Stimulated activated CD8-positive, alpha-beta memory T cell treated with anti-CD3 and anti-CD28 coated beads, Interleukin-12 subunit alpha, Interleukin-12 subunit beta, amount 100 ng/mL, for 1 hour (primary cell): ENCODE measurements at places on chromosomes 7 and 10.

GRCh38 chr10:69363666-69364065 is 53.1 kb downstream of the TACR2 start:
- DNase-seq: no peak

- DNase-seq: no peak
These were observed 6.6 kb upstream of the AGFG2 start for GRCh38 chr7:100532165-100533022.

DNA sequence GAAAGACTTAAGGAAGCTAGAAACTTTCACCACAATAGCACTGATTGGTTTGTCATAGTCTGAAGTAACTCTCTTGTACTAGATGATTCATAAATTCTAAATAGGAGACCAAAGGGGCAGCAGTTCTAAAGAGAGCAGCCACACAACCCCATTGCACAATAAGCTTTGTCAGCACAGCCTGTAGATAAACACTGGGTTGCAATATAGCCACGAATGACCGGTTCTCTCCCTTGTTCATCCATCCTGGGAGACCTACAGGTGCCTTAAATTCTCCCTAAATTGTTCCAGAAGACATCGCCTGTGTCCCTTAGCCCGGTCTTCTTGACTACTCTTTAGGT is 167.0 kb downstream of the SNX13 start:
- no peak for DNase-seq

DNA sequence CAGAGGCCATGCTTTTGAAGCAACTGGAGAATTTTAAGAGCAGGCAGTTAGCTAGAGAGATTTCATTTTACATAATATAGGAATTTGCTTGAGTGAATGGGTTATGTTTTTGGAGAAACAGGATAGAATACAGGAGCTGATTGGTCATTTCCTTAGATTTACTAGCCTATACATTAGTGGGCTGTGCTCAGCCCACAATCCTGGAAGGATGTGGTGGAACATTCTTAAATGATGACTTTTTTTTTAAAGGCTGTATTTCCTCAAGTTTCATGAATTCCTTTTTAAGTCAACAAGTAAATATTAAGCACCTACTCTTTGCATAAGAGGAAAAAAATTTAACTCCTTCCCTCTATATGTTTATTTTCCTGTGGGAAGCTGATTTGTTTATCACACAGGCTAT is 314.4 kb upstream of the BMPER start:
- no peak for DNase-seq

DNA sequence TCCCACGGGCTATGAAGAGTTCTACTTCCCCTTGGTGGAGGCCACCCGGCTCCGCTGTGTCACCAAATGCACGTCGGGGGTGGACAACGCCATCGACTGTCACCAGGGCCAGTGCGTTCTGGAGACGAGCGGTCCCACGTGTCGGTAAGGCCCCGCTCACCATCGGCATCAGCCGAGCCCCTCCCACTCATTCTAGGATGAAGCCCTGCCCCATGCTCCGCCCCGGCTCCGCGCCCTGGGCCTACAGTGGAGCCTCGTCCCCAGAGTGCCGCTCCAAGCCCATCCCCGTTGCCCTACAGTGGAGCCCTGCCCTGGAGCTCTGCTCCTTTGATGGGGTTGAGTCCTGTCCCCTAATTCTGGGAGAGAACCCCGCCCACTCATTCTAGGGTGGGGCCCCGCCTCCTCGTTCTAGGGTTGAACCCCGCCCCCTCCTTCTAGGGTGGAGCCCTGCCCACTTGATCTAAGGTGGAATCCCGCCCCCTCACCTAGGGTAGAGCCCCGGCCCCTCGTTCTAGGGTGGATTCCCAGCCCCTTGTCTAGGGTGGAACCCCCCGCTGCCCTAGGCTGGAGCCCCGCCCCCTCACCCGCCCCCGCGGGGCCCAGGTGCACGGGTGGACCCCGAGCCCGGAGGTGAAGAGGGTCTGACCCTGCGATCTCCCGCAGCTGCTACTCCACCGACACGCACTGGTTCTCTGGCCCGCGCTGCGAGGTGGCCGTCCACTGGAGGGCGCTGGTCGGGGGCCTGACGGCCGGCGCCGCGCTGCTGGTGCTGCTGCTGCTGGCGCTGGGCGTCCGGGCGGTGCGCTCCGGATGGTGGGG is 3.4 kb upstream of the MUC12 start:
- peak; percentile 48 for DNase-seq

DNA sequence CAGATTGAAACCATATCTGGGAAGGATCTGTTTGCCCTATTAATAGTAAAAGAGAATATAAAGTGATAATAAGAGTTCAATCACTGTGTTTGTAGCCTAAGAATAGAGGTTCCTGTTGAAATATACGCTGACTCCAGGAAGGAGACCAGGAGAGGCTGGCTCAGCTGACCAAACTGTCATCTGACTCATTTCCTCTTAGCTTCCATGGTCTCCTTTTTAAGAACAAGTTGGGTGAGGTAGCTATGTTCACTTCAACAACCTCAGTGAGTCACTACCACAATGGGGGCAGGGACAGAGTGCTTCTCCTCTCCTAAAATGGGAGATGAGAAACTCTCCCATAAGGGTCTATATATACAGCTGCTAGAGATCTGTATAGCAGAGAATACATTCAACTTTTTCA is 543.3 kb downstream of the CALN1 start:
- no peak for DNase-seq

DNA sequence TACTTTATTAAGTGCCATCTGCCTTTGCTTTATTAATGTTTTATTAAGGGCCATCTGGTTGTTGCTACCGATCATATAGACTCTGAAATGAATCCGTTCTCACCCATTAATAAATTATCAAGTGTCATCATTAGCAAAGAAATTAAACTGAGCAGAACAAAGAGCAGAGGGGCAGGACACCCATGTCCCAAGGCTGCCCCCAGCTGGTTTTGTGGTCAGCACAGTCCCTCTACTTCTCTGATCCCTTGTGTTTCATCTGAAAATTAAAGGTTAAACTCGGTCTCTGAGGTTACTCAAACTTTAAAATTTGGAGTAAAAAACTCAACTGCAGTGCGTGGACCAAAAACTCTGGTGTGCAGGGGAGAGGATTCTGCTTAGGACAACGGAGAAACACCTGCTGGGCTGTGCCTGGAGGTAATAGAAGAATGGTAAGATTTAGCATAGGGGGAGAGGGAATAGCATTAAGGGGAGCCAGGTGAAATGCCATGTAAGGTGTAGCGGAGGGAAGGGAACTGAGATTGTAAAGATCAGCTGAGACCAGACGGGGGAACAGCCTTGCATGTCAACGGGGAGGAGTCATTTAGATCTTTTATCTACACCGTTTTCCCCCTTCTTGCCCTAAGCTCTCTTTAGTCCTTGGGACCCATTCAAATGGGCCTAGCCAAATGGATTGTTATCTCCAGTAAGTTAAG is 10.8 kb upstream of the GSDME start:
- DNase-seq: no peak

DNA sequence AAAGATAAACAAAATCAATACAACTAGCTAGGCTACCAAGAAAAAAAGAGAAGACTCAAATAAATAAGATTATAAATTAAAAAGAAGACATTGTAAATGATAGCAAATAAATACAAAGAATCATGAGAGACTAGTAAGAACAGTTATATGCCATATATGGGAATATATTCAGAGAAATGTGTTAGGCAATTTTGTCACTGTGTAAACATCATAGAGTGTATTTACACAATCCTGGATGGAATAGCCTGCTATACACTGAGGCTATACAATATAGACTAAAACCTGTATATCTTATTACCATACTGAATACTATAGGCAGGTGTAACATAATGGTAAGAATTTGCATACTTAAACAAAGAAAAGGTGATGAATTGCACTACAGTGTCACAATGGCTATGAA is 717.4 kb downstream of the PARD3 start:
- DNase-seq: no peak

- DNase-seq: no peak
These were observed 26.3 kb upstream of the TSPAN33 start for GRCh38 chr7:129118182-129118581.

DNA sequence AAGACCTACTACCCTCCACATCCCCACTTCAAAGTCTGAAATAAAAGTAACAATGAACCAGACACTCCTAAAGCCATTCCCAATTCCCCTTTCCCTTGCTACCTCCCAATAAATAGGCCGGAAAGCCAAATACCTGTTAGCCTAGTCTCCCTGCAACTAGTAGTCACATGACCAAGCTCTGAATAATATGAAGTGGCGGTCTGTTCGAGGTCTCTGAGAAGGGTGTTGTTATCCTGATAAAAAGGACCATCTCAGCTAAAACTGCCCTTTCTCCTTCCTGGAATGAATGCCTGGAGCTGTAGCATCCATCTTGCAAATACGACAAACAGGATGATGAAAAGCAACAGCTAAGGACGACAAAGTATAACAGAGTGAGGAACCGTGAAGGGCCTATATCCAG is 6.0 kb downstream of the KIF5B start:
- DNase-seq: no peak

DNA sequence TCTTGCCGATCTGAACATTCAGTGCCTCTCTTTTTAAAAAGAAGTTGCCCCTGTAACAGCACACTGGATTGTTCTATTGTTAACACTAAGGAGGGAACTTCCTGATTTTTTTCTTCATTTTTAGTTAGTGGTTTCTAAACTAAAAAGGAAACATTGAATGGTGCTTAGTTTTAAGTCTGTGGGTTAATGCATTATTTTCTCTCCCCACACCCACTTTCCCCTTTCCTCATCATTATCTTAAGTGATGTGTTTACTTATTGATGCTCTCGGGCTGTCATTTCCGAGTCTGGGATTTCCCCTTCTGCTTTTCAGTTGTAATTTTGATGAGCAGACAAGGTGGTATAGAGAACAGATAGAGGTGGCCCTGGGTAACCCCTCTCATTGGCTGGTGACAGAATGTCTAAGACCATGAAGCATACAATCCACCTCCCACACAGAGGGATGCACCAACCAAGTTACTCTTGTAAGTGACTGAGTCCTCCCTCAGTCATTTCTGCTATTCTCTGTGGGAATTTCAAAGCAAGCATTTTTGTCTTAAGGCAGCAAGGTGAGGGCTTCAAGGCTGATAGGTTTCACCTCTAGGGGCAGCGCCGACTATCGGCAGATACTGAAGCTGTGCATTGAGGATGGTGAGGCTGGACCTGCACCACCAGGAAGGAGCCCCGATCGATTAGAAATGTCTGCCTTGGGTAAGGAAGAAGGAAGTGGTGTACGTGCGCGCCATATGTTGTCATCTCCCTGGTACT is 49.5 kb downstream of the CHN2 start:
- DNase-seq: no peak

DNA sequence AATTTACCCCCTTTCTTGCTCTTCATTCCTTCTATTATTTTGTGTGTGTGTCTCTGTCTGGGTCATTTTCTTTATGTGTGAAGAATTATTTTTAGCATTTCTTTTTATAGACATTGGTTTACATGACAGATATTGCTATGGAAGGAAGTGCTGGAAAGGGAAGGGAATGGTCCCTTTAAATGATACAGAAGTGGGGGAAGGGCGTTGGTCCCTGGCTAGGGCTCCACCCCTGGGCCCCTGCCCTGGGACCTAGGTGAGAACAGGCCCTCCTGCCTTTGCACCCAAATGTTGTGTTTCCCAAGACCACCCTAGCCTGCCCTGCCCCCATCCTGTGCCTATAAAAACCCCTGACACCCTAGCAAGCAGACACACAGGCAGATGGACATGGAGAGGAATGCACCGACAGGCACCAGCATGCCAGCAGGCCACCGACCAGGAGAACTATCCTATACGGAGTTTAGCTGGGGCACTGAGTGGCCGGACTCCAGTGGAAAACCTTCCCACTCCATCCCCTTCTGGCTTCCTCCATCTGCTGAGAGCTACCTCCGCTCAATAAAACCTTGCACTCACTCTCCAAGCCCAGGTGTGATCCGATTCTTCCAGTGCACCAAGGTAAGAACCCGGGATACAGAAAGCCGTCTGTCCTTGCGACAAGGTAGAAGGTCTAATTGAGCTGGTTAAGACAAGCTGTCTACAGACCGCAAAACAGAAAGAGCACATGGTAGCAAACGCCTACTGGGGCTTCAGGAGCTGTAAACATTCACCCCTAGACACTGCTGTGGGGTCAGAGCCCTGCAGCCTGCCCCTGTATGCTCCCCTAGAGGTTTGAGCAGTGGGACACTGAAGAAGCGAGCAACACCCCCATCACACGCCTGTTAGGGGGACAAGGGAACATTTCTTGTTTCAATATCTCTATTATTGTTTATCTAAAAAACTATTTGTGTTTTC is 515.7 kb downstream of the SORCS1 start:
- DNase-seq: no peak

GRCh38 chr7:37212051-37212450 is 236.6 kb downstream of the ELMO1 start:
- no peak for DNase-seq

GRCh38 chr10:115801457-115801856 is 471.5 kb downstream of the GFRA1 start:
- DNase-seq: no peak

DNA sequence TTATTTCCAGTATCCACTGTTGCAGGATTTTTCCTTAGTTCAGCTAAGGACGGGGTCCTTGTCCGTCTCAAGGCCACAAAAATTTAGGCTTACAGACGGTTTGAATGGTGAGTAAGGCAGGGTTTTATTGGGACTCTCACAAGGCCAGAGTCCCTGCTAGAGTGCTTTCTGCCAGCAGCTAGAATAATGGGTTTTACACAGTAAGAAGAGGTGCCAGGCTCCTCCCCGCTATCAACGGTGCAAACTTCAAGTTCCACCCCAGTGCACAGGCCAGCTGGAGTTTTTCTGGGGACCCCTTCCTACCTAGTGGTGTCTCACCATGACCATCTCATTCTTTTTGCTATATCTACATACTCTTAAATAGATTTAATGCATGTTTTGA is 198.5 kb upstream of the KCTD7 start:
- DNase-seq: no peak

DNA sequence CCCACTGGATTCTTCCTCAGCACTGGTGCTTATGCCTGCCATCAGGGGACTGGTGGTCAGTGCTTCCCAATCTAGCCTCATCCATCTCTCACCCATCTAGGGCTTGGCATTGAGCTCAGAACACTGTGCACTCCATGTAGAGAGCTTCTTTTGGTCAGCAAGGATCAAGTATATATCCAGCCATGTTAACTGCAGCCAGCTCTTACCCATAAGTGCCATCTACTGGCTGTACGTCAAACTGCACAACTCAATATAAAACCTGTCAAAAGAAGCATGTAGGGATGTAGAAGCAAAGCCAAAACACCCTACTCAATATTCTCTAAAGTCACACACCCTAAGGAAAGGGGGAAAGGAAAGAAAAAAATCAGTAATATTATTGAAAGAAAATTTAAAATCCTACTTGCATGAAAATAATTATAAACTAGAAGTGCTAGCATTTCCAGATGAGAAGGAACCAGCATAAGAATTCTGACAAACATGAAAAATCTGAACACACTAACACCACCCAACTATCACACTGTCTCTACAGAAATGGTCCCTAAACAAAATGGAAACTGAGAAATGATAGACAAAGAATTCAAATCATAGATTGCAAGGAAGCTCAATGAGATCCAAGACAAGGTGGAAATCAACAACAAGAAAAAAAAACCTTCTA is 531.1 kb upstream of the STEAP1 start:
- no peak for DNase-seq

DNA sequence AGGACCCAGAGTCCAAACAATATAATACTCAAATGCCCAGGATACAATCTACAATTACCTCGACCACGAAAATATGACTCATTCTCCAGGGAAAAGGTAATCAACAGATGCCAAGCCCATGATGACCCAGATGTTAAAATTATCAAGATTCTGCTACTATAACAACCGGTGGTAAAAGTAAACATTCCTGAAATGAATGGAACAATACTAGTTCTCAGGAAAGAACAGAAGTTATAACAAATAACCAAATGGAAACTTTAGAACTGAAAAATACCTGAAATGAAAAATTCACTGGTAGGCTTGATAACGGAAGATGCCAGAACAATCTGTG is 34.1 kb upstream of the GUSB start:
- no peak for DNase-seq

GRCh38 chr7:148084138-148084537 is 506.4 kb upstream of the C7orf33 start:
- no peak for DNase-seq
